ENCODE measurements at places on chromosomes 4 and X.

DNA sequence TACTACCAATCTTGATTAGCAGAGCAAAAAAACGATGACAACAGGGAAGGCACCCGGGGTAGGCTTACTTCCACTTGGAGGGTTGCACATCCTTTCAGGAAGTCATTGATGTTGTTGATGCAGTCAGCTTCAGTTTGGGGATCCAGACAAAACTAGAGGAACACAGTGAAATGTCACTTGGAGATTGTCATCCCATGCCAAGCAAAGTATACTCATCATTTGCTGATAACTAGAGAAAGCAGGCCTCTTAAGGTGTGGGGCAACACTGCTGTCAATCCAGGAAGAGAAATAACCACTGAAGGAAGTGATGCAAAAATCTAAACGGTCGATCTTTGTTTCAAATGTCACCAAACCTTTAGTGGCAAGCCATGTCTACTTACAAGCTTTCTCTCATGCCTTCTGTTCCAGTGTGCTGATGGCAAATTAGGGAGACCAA lies 1.4 kb downstream of the ARHGEF6 start:
- no peak for DNase-seq

GRCh38 chr4:8830611-8831200 lies 40.9 kb downstream of the HMX1 start:
- DNase-seq: no peak

- DNase-seq: no peak
Observed at GRCh38 chr4:15233626-15234025, 194.2 kb upstream of the C1QTNF7 start.

- DNase-seq: no peak
Observed at GRCh38 chr4:64384237-64385203, 24.7 kb downstream of the TECRL start.

- DNase-seq: no peak
Observed at GRCh38 chrX:10833299-10834169, 213.1 kb upstream of the MID1 start.

GRCh38 chr4:139743027-139743426 lies 77.4 kb downstream of the MGST2 start:
- no peak for DNase-seq

GRCh38 chrX:43822014-43822413 lies 60.2 kb downstream of the MAOB start:
- no peak for DNase-seq

DNA sequence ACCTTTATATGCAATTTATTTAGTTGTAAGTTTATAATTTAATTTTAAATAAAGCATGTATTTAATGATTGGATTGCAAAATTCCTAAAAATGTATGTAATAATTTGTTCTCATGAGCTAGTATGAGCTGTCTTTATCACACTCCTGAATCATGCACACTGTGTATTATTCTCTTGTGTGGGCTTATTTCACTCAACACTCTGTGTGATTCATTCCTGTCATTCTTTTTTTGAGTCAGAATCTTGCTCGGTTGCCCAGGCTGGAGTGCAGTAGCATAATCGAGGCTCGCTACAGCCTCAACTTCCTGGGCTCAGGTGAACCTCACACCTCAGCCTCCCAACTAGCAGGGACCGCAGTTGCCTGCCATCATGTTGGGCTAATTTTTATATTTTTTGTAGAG lies 123.1 kb upstream of the SLC34A2 start:
- no peak for DNase-seq
